ENCODE measurements at places on chromosomes 11 and 22.

DNA sequence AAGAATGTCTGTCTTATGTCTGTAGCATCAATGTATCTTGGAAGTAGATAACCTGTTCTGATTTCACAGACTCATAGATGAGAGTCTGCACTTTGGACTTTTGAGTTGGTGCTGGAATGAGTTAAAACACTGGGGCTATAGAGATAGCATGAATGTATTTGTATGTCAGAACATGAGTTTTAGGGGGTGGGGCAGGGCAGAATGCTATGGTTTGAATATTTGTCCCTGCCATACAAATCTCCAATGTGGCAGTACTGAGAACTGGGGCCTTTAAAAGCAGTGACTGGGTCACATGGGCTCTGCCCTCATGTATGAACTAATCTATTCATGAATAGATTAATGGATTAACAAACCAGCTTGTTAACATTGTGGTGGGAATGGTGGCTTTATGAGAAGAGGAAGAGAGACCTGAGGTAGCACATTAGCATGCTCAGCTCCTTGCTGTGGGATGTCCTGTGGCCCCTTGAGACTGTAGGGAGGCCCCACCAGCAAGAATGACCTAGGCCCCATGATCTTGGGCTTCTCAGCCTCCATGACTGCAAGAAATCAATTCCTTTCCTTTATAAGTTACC, 15.5 kb upstream of the OR52K1 start:
- no peak for DNase-seq

- DNase-seq = no peak
Observed at GRCh38 chr11:8694137-8694536, 11.5 kb downstream of the RPL27A start.

DNA sequence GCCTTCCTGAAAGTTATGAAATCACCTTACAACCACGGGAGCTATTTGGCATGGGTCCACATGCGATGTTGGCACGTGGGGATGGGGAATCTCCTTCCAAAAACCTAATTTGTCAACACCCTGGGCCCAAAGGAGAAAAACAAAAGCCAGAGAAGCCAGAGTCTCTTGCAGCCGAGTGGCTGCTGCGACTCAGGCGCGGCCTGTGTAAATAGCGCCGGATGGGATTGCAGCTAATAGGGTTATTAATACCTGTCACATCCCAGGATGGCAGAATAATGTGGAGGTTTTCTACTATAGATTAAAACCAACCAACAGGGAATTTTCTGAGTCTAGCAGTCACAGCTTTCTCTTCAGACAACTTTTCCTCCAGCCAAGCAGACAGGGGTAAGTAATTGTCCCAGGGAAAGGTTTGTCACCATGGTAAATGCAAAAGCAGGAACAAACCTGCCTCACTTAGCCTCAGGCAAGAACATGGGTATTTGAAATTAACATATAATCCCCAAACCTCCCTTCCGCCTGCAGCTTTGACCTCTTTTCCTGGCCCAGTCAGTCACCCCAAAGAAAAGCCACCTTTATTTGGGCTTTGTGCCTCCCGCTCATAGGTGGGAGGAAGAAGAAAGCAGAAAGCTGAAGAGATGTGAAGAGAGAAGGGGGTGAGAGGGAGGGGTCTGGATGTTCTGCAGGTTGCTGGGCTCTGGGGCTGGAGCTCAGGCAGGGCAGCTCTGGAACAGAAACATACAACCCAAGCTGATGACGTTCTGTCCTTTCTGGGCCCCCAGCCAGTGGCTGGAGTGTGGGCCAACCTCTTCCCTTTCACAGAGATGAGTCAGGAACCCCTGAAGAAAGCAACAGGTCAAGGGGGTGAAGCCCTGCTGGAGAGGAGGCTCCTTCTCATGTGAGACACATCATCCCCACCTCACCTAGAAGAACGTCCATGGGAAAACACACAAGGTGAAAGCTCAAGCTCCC, 376.5 kb downstream of the NXPE2 start:
- no peak for DNase-seq

DNA sequence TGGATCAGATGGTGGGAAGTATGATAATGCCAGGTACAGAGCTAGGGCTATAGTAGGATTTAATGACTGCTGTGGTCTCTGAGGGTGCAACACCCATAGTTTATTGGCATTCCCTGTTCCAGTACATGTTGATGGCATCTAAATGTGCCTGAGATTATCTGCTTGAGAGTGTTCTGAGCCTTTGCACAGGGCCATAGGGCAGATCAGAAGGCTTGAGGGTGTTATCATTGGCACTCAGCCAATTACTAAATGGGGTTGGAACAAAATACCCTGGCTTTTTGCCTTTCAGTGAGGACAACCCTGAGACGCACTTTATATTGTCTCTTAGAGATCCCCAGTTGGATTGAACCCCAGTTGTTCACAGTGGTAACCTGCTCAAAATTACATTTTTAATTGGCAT, 6.7 kb downstream of the SLC5A12 start:
- DNase-seq = no peak

- DNase-seq = no peak
Observed at GRCh38 chr11:91906871-91907624, 317.6 kb upstream of the FAT3 start.

- no peak for DNase-seq
Observed at GRCh38 chr11:43489869-43490465, 131.2 kb downstream of the TTC17 start.

DNA sequence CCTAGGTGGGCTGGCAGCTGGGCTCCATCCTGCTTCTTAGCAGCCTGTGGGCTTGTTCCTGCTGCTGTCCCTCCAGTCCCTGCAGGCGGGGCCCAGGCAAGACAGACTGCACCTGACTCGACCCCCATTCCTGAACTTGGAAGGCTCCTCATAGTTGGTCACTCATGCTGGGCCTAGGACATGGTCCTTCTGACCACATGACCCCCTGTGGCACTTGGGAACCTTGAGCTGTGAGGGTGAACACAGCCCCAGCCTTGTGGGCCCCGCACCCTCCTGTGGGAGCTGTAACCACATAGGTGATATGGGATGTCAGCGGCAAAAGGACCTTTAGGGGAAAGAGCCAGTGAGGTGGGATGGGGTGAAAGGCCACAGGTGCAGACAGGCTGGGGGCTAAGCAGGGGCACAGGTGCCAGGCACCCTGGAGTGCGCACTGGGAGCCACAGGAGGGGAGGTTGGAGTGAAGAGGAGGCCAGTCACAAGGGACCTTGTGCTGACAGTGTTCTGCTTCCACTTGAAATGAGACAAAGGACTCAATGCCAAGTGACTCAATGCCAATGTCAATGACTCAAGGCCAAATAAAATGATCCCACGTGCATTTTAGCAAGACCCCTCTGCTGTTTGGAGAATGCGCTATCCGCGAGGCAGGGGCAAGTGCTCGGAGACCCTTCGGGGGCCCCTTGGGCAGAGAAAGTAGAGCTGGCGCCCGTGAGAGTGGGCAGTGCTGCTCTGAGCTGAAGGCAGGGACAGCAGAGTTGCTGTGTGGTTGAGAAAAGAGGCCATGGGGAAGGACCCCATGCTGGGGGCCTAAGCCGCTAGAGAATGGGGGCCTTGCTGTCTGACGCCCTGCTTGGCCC, 90.7 kb downstream of the MORC2 start:
- no peak for DNase-seq

DNA sequence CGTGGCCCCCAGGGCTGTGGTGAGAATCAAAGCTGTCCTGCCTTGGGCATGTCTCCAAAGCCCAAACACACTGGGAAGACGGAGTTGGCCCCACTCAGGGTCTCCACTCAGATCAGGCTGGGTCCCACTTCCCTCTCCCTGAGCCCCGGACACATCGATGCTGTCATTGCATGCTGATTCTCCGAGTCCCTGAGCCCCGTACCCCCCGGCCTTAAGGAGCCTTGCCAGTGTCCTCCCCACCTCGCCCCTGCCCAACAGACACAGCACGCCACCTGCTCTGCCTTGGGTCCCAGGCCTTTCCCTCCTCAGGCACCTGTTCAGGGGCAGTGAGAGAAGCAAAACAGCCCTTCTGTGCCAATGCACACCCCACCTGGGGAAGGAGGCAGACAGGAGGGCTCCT, 14.6 kb downstream of the EIF1AD start:
- DNase-seq = no peak

- DNase-seq = no peak
Observed at GRCh38 chr22:29755889-29756288, 10.9 kb downstream of the ZMAT5 start.

GRCh38 chr11:133559382-133559781, 27.1 kb upstream of the OPCML start:
- DNase-seq = no peak

DNA sequence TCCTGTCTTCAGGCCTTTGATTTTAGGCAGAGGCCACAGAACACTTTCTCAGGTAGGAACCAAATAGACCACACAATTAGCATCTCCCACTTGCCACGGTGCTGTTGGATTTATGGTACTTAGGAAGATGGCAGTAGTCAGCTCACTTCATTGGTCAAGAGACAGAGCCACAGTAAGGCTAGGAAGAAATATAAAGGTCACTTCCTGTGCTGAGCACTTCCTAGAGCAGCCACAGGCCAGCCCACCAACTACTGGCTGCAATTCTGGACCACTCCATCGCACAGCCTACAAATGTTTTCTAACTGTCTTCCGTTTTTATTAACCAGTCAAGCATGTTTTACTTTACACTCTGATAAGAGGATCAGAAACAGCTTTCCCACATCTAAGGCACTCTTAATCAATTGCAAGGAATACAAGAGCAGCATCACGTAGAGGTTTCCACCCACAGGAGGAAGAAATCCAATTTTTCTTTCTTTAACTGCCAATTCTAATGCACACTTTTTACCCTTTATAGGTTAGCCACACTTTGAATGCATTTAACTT, 54.7 kb downstream of the ABTB2 start:
- DNase-seq = no peak

DNA sequence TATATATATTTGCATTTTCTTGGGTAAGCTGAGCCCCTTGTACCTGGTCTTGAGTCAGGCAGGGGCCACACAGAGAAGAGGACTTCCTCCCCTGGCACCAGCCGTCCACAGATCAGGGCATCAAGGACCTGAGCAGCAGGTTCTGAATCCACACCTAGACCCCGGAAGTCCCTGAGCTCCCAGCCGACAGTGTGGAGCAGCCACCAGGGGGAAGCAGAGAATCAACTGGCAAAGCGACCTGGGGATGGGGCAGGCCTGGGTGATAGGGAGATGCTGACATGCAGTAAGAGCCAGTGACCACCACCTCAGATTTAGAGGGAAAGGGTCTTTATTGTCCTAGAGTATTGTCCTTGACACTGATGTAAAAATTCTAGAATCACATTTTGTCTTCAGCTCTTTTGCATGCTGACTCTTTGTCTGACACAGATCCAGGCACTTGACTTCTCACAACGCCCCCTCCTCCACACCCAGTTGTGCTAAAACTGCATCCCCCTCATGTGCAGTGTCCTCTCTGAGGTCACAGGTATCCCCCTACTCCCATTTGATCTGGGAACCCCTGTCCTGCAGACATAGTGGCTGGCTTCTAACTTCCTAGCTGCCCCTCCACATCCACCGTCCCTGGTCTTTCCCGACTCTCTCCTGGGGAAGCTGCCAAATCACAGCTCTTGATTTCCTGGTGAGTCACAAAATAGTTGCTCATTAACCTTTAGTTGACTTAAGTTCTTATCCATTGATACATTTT, 109.3 kb downstream of the GGTLC2 start:
- DNase-seq = peak; percentile 4

DNA sequence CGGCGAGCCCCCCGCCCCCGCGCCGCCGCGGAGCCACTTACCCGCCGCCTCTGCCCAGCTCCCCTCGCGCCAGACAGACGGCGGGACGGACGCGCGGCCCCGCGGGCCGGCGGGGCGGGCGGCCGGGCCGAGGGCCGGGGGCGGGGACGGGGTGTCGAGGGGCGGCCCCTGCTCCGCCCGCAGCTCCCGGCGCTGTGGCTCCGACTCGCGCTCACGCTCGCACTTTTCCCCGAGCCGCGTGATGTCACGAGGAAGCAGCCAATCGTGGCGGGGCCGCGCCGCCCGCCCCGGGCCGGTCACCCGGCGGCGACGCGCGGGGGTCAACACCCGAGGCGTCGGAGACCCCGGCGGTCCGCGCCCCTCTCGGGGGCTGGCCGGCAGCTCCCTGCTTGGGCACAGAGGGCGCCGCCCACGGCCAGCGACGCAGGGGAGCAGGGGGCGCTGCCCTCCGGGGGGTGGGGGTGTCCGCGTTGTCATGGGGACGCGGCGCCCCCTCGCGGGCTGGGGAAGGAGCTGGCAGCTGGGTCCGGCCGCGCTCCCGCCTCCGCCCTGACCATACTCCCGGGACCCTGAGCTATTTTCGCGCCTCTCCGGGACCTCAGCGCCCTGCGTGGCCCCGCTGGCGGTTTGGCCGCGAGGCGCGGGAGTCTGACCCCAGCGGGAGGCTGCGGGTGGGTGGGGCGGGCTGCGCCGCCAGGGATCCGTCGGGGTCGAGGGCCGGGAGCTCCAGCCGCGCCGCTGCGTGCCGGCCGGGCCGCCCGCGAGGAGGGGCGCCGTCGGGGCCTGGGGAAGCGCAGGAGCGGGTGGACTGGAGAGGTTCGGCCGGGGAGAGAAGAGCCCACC, at the start of gene CHRM4:
TSS of gene CHRM4 (minus strand) at position 199 of the 843 bp plus-strand sequence. CDS start 5,219 bp downstream, outside the sequence.
- DNase-seq = no peak

GRCh38 chr11:8202516-8203413, 33.9 kb upstream of the RIC3 start:
- DNase-seq = no peak

GRCh38 chr11:59822989-59823566, 12.5 kb upstream of the MRPL16 start:
- peak; percentile 25 for DNase-seq

- DNase-seq = no peak
Observed at GRCh38 chr11:73156114-73156513, 14.0 kb upstream of the FCHSD2 start.

- peak; percentile 25 for DNase-seq
Observed at GRCh38 chr11:63868399-63869064, 29.6 kb downstream of the MARK2 start.

DNA sequence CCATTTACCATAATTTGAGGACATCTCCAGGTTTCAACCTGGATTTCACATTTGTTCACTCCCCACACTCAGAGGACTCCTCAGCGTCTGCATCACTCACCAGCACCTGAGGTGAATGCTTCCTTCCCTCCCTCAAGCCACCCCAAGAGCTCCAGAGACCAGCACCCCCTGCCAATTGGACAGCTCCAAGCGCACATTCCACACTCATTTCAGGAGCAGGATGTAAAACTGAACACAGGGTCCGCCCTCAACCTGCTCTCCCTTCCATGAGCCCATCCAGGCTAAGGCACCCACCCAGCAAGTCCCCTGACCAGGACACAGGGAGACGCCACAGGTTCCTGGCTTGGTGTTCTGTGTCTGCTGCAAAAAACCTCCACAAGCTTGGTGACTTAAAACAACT, 3.9 kb downstream of the SCGB1D1 start:
- DNase-seq = no peak

- DNase-seq = no peak
Observed at GRCh38 chr22:35567351-35568141, 26.9 kb downstream of the RASD2 start.

GRCh38 chr11:61601512-61601911, 20.6 kb upstream of the SYT7 start:
- no peak for DNase-seq
